ENCODE measurements at places on chromosomes 16 and 17.

- no peak for DNase-seq
Measured at GRCh38 chr16:12618515-12618914, 185.2 kb downstream of the CPPED1 start.

- DNase-seq, result no peak
Measured at GRCh38 chr16:1674306-1674705, 3.8 kb upstream of the JPT2 start.

- no peak for DNase-seq
Measured at GRCh38 chr16:77960766-77961165, 61.6 kb upstream of the CLEC3A start.

GRCh38 chr16:24700549-24701392, 28.7 kb upstream of the TNRC6A start:
- no peak for DNase-seq

- no peak for DNase-seq
Measured at GRCh38 chr16:5428932-5429331, 331.3 kb upstream of the EEF2KMT start.

Measured in CD4-positive, alpha-beta T cell treated with Interleukin-10 for 1 hour (primary cell).